Neural progenitor cell (in vitro differentiated cells): ENCODE measurements at places on chromosomes 5 and 9. TPM values are rescaled to one million over a fixed set of nuclear protein-coding genes. Genes with fewer than 3 reads are reported as not detected.

HRH2 gene
- 0.19 TPM in 1 of 2 replicates, not detected in the other for total RNA-seq

- DNase-seq, result no peak
Measured at GRCh38 chr9:5982317-5982716, 33.1 kb downstream of the RANBP6 start.

- peak; percentile 63 for DNase-seq
Measured at GRCh38 chr9:86202338-86202882, 57.0 kb downstream of the C9orf153 start.

- no peak for DNase-seq
Measured at GRCh38 chr5:39426746-39427105, 1.9 kb upstream of the DAB2 start.

DNA sequence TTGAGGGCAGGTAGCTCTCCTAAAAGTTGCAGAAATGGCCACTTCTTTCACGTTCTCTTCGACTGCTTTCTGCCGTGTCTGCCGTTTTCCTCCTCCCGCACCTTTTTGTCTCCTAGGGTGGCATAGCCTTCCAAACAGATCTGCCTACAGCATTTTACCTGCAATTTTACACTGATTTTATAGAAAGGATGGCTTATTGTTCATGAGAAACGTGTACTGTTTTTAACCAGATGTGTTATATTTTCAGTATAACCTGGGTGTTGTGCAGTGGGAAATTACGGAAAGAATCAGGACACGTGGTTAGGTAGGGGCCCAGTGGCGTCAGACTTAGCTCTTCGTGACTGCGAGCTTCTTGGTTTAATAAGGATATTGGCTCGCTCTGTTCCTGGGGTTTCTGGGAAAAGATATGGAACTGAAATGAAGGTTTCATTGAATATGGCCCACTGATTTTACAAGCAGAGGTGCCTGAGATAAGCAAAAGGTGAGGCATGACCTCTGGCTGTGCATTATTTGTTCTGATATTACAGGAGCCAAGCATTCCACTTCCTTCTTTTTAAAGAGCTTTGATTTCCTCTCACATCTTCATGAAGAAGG is 43.7 kb upstream of the PRSS3 start:
- DNase-seq, result no peak

KIF24 gene
- total RNA-seq, result 9.4 and 10.7 TPM in 2 replicates

GRM6 gene
- not detected in 2 replicates for total RNA-seq

DNA sequence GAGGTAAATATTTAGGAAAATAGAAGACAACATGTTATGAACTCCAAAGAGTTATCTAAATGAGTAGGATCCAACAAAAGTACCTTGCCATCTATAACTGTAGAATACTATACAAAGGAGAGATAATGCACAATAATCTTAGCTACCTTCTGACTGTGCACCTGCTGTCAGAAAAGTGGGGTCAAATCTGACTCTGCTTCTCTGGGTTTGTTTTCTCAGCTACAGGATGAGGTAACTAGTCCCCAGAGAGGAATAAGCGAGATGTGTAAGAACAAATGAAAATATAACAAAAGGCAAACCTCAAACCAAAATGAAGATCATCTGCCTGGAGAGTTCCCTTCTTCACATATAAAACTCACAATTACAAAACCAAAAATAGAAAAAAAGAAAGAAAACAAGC is 204.8 kb downstream of the DCP2 start:
- DNase-seq, result no peak

- no peak for DNase-seq
Measured at GRCh38 chr5:677131-678101, 15.7 kb downstream of the TPPP start.

EIF4E1B gene
- total RNA-seq, result 0.06 and 0.68 TPM in 2 replicates

CAMK2A gene
- 0.09 and 0.28 TPM in 2 replicates for total RNA-seq

DNA sequence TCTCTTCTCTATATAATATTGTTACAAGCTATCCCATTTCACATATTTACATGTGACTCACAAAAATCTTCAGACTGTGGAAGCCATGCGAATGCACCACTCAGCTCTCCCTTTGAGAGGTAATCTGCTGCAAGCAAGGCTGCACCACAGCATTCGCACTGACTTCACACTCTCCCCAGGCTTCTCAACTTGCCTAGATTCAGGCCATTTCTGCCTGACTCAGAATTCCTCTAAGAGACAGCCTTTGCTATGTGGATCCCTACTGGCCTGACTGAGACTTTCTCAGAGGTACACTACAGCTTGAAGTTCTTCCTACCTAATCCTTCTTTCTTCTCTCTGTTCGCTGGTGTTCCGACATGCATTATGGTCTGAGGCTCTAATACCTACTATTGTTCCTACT is 21.1 kb upstream of the DMRTA1 start:
- peak; percentile 74 for DNase-seq

DNA sequence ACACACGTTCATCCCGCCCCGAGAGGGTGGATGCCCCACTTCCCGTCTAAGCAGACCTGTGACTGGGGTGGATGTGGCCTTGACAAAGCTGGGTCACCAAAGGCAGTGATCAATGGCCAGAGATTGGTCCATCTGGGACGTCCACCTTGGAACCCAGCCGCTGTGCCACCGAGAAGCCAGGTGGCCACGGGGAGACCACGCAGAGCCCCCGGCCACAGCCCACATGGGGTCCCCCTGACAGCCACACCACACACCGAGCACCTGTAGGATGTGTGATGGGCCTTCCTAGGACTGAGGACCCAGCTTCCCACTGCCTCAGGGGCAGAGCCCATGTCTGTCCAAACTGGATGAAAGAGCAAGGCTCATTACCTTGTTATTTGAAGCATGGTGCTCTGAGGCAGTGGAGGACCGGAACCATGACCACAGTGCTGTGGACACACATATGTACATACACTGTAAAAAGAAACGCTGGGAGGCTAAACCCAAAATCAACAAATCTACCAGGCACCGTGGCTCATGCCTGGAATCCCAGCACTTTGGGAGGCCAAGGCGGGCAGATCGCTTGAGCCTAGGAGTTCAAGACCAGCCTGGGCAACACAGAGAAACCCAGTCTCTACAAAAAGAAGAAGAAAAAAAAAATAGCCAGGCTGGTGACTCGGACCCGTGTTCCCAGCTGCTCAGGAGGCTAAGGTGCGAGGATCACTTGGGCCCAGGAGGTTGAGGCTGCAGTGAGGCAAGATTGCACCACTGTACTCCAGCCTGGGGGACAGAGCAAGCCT is 50.1 kb downstream of the MRPL36 start:
- DNase-seq, result no peak

GRCh38 chr5:8650186-8650585 is 781.2 kb downstream of the MTRR start:
- DNase-seq, result no peak

DNA sequence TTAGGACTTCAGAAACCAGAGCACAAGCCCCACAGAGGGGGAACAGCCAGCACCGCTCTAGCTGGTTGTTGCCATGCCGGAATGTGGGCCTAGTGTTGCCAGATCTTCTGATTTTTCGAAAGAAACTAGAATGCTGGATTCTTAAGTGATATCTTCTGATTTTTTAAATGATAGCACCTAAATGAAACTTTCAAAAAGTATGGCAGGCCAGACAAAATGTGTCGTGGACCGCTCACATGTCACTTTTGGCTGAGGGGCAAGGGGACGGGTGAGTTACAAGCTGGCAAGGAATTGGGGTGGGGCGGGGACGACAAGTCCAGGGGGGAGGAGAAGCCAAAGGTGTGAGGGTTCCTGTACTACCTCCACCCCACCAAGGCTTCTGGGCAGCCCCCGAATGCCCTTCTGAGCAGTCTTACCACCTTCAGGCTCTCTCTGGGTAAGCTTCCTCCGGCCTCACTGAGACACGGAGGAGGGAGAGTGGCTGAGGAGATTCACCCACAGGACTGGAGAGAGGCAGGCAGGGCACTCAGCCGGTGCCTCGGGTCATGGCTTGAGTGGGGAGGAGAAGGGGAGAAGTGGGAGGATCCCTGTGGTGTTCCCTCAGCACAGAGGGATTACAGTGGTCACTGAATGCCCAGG is 10.3 kb downstream of the B4GALT7 start:
- no peak for DNase-seq

DNA sequence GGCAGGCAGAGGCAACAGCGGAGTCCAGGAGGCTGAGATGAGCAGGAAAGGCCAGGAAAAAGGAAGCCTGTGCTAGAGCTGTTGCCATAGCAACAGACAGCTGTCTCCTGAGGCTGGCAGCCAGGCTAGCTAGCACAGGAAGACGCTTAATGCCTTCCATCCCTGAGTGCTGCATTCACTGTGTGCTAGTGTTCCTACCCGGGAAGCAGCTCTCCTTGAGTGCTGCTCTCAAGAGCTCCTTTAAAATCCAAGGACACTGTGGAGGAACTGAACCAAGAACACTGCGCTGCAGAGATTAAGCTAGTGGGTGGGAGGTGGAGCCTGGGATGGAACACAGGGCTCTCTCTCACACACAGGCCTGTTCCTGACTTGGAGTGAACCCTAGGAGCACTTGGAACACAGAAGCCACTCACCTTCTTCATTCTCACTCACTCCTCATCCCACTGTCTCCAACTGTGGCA is 53.5 kb upstream of the IL7R start:
- peak; percentile 90 for DNase-seq

GRCh38 chr5:58854441-58854840 is 271.6 kb downstream of the RAB3C start:
- no peak for DNase-seq

GRCh38 chr9:20441166-20441565 is 181.1 kb downstream of the MLLT3 start:
- no peak for DNase-seq

DNA sequence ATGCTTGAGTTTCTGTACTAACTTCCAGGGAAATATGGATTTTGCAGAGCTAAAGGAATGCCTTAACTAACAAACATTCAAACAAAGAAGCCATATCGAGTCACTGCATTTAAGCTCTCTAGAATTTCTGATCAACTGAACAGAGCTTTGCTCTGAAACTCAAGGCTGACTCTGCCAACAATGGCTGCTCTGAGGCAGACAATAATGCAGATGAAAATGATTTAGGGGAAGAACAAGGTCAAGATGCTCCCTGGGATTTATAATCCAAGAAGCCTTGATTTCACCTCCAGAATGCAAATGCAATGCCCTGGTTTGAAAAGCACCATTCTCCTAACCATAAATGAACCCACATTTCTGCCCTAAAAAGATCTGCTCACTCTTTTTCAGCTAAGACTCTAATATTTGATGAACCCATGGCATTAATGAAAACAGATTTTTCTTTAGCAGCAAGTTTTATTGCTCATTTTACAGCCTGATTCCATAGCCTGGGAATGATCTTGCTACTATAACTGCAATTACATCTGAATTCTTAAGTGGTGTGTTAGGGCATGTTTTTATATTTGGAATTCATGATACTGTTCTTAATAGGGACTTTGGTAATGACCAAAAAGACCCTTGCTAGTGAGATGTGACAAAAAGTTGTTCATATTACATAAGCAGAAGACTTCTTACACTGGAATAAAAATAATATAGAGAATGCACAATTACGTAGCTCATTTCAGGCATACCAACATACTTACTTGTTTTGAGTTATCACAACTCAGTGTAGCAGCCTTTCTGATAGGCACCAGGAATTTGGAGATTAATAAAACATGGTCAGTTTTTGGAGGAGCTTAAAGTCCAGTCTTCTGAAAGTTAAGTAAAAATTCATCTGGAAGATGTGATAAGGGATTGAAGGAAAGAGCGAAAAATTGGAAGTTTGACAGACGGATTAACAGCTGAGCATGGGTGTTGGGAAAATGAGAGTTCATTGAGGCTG is 169.4 kb downstream of the TRPM3 start:
- no peak for DNase-seq

ADGRD2 gene
- total RNA-seq, result 0.13 and 0.43 TPM in 2 replicates

GRCh38 chr9:38145526-38146053 is 76.6 kb upstream of the SHB start:
- no peak for DNase-seq

DNA sequence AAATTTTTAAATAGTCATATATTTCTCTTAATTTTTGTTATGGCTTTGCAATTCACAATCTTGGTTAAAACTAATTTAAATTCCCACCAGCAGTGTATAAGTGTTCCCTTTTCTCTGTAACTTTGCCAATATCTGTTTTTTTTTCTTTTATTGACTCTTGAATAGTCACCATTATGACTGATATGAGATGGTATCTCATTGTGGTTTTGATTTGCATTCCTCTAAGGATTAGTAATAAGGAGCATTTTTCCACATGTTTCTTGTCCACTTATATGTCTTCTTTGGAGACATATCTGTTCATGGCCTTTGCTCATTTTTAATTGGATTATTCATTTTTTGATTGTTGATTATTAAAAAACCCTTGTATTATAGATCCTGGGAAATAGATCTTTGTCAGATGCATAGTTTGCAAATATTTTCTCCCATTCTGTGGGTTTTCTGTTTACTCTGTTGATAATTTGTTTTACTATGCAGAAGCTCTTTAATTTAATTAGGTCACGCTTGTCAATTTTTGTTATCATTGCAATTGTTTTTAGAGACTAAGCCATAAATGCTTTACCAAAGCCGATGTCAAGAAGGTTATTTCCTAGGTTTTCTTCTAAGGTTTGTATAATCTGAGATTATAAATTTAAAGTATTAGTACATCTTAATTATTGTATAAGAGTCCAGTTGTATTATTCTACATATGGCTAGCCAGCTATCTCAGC is 610.9 kb downstream of the CHSY3 start:
- no peak for DNase-seq

DNA sequence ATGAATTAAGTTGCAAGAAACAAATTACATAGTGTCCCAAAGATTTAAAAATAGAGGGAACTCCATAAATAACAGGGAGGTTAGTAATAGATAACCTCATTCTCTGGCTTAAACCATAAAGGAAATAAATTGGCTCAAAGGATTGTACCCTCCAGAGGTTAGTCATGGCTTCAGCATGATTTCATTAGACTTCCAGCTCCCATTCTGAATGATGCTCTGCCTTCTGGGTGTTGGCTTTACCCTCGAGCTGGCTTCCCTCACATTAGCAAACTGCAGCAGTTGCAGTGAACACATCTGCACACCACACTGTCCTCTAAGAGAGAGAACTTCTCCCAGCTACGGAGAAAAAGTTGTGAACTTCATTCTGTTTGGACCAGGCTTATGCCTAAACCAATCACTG is 70.4 kb downstream of the RGS7BP start:
- DNase-seq, result no peak

- no peak for DNase-seq
Measured at GRCh38 chr5:154318691-154319090, 127.1 kb upstream of the SAP30L start.

DNA sequence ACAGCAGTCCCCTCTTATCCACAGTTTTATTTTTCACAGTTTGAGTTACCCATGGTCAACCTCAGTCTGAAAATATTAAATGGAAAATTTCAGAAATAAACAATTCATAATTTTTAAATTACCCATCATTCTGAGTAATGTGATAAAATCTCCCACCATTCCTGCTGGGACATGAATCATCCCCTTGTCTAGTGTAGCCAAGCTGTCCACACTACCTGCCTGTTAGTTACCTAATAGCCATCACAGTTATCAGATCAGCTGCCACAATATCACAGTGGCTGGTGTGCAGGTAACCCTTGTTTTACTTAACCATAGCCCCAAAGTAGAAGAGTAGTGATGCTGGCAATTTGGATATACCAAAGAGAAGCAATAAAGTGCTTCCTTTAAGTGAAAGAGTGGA is 10.7 kb downstream of the PLGRKT start:
- no peak for DNase-seq

IER5L gene
- 12.2 and 32.7 TPM in 2 replicates for total RNA-seq
